ENCODE measurements at places on chromosomes 6 and 20.

GRCh38 chr20:38126932-38127621 lies 38.0 kb downstream of the TGM2 start:
- peak; percentile 27 for DNase-seq

DNA sequence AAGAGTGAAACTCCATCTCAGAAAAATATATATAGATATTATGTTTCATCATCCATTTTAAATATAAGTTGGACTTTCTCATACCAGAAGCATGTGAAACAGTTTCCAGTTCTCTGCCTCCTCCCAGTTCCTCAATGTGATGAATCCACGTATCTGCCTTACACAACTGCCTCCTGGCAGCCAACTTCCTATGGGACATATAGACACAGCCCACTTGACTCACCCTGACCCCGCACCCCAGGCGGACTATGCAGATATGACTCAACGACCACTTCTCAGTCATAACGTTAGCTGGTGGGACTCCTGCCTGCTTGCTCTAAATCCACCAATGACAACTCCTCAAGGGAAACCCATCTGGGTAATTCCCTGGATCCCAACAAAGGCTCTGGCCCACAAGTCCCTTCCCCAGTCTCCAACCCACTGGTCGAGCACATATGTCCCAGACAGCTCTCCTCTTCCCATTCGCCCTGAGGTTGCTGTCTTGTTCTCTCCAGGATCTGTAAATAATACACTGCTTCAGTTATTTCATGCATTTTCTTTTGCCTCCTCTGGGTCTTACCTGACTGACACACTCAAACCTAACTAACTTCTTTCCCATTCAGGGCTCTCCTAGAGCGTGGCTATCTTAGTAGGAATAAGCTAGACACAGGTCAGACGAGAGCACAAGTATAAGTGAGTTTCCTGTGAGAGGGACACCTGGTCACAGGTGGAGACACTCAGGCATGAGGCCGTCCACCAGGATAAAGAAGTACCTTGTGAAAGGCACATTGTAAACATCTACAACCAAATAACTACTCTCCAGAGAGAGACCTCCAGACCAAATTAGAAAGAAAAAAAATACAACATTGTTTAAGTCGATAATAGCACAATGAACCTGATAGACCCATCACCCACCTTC lies 548.5 kb downstream of the CD83 start:
- DNase-seq, result no peak

DNA sequence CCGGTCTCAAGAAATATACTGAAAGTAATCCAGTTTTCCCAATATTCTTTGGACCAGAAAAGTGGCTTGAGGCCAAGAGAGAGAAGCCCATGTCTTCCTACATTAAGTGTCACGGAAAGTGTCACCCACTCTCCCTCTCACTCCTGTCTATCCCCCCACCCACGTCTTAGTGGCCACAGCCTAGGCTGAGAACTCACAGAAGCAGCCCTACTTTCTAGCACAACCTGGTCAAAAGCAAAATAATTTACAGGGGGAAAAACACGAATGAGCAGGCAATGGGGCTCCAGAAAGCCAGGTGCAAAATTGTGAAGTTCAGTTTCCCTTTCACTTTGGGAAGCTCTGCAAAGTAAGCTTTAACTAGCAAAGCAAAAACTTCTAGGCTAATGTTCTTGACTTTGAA lies 118.0 kb downstream of the OPRM1 start:
- DNase-seq, result no peak

DNA sequence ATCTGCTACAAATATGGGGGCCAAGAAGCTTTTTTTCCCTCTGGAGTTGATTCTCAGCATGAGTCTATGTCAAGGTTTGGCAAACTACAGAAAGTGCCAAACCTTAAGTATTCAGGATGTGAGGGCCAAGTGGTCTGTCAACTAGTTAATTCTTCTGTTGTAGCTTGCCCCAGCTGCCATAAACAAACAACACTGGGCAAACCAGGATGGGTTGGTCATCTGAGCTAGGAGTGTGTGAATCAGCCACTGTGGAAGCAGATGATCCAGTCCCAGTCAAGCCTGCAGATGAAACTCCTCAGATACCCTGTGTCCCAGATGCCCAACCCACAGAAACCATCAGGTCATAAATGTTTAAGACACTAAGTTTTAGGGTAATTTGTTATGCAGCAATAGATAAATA lies 103.0 kb upstream of the MOCS1 start:
- DNase-seq, result no peak

- no peak for DNase-seq
Observed at GRCh38 chr20:34141293-34141692, 29.2 kb upstream of the EIF2S2 start.

GRCh38 chr6:133542056-133542821 lies 301.1 kb downstream of the EYA4 start:
- DNase-seq, result no peak

DNA sequence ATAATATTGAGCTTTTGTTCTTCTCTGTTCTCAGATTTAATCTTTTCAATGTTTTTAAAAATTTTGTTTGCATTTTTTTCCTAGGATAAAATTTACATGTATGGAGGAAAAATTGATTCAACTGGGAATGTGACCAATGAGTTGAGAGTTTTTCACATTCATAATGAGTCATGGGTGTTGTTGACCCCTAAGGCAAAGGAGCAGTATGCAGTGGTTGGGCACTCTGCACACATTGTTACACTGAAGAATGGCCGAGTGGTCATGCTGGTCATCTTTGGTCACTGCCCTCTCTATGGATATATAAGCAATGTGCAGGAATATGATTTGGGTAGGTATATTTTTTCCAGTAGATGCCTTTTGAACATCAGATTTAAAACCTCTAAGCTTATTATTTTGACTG lies 89.8 kb downstream of the ATRN start:
- no peak for DNase-seq

- DNase-seq, result no peak
Observed at GRCh38 chr20:44020406-44021148, 105.9 kb downstream of the TOX2 start.

DNA sequence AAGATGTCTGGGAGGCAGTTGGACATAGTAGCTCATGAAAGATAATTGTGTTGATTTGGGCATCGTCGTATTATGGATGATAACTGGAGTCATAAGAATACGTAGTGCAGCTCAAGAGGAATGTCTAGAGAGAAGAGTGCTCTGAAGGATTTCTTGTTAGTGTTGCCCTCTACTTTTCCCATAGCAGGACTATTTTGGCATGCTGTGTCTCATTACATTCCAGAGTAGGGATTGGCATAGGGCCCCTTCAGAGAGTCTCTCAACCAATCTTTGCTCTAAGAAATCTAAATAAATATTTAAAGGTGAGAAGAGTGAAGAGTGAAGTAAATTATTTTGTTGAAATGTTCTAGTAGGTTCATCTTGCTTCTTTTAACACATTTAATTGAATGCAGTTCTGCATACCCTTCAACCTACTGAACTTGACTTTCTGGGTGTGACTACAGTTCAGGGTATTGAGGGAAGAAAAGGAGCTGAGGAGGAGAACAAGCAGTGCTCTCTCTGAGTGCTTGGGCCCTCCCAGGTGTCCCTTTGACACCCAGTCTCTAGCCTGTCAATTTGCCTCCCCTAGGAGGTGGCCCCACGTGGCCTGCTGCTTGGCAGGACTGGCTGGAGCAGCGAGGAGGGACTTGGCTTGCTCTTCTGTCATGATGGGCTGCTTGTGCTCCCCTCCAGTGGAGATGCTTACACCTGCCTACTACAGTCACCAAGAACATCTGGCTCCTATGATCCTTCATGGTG lies 33.3 kb downstream of the SOBP start:
- no peak for DNase-seq

- no peak for DNase-seq
Observed at GRCh38 chr6:77292564-77293546, 170.4 kb downstream of the HTR1B start.

DNA sequence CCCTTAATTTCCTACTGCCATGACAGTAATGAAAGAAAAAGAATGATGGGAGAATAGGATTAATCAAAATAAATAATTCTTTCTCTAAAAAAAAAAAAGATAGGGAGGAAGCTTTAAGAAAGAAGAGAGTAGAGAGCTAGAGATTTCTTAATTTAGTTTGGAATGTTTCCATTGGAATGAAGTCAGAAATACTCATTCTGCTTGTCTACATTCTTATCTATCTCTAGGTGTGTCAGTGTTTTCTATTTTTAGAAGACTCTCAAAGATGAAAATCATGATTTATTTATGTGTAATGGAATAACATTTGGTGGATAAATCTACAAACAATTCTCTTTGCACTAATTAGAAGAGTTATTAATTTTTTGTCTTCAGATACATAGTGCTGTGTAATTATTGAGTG lies 38.0 kb upstream of the HIVEP1 start:
- no peak for DNase-seq

DNA sequence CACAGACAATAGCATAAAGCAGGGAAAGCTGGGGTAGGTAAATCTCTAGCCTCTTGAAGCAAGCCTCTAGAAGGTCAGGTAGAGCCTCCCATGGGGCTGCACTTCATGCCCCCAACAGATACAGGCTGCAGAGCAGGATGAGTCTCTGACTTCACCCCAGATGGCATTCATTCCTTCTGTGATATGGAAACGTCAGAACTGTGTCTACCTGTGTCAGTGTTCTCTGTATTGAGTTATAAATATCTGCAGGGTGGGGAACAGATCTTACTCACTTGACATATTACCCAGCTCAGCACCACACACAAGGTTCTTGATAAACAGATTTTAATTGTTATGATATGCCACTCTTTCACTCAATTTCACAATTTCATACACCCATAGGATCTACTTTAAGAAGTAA lies 2.1 kb downstream of the LGSN start:
- no peak for DNase-seq

DNA sequence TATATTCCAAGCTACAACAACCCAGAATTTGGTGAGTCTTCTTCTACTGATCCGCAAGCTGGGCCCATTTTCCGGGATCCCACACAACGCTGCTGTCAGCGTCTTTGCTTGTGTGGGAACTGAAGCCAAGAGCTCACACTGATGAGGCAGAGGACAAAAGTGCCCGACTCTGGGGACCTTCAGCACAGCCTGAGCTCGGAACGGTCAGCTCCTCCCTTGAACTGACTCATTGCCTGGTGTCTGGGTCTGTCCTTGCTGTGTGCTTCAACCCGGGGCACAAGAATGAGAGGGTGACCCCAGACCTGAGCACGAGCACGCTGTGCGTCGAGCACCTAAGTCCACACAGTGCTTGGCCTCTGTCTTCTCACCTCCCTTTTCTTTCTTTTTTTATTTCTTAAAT lies 33.5 kb downstream of the DACT2 start:
- DNase-seq, result no peak

DNA sequence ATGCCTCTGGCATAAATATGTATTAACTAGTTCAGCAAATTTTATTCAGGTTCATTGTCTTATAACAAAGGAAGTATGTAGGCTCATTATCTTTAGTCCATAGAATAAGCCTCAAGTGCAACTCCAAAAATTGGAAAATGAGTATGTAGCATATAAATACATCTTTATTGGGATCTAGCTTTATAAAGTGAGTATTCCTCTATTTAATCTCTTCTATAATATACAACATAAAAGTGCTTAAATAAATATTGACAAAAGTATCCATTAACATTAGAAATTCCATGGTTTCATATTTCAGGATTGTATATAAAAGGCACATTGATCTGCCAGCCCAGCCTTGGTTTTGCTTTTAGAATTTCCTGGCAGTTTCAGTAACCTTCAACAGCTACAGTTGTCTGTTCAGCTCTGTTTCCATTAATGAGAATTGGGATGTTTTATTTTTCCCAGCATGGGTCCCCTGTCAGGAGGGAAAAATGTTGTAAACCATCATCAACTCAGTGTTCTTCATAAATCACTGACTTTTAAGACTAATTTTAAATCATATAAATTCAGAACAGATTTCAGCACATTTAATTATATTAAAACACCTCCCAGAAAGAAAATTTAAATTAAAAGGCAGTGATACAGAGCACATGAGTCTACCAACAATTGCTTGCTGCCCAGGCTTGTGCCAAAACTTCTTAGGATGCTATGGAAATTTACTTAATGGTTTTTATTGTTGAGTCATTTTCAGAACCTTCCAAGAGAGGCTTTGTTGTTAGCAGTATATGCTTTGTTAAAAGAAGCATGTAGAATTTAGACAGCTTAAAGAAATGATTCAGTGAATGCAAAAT lies 119.7 kb downstream of the ADGRG6 start:
- no peak for DNase-seq

GRCh38 chr20:63167026-63167917 lies 48.7 kb downstream of the YTHDF1 start:
- no peak for DNase-seq

DNA sequence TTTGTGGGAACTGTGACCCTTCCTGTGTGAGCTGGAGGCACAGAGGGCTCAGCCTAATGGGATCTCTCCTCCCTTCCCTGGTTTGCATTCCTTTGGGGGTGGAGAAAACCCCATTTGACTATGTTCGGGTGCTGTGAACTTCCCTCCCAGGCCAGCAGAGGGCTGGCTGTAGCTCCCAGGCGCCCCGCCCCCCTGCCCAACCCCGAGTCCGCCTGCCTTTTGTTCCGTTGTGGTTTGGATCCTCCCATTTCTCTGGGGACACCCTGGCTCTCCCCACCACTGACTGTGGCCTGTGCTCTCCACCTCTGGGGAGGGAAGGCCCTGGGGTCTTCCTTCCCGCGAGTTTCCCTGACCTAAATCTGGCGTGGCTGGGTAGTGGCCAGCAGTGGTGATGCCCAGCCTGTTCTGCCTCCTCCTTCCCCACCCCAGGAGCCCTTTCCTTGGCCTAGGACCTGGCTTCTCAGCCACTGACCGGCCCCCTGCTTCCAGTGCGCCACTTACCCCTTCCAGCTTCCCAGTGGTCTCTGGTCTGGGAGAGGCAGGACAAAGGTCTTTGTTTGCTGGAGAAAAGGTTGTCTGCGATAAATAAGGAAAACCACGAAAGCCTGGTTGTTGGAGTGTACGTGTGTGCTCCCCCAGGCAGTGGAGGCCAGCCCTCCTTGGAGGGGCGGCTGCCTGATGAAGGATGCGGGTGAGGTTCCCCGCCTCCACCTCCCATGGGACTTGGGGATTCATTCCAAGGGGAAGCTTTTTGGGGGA lies 4.9 kb downstream of the VEGFA start:
- DNase-seq, result peak; percentile 75

GRCh38 chr6:138833816-138834539 lies 38.1 kb downstream of the ECT2L start:
- DNase-seq, result peak; percentile 63

- no peak for DNase-seq
Observed at GRCh38 chr6:20020526-20020925, 183.4 kb downstream of the ID4 start.

GRCh38 chr6:79413562-79414002 lies 123.6 kb downstream of the LCA5 start:
- no peak for DNase-seq

DNA sequence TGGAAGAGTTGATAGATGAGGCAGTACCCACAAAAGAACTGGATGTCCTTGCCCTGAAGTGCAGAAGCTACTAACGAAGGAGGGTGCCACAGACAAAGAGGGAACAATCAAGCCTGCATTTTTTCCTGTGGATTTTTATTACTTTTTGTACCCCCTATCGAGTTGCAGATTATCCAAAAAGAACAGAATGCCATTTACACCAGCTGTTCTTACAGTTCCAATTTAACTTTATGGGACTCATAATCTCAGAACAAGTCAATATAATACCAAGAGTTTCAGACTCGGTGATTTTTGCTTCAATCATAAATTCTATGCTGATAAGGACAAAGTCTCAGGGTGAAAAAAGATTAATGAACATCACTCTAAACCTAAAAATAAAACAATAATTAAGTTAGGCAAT lies 4.0 kb upstream of the CNKSR3 start:
- DNase-seq, result no peak
